ENCODE measurements at places on chromosomes 2 and 18.

- no peak for DNase-seq
These were observed 18.4 kb downstream of the KIAA2012 start for GRCh38 chr2:202091476-202091875.

DNA sequence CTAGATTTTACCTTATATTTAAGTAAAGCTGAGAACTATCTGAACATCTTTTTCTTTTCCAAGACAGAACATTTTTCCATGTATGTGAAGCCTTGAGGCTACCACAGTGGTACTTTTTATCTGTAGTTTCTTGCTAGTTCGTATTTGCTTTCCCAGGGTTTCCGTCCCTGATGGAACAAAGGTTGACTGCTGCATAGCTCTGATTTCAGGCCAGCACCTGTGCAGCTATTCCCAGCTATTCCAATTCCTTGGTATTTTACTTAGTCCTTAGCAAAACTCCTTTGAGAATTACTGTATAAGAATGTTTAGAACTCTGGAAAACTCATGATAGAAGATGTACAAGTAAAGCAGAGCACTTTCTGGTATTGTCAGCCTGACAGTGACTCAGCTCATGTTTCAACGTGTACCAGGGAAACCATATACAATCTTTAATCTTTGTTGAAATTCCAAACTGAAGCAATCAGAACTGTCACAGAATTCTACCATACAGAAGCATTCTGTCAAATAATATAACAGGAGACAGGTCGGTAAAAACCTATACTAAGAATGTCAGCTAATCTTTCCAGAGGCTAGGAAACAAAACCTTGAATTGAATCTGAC is 162.2 kb downstream of the PKP4 start:
- DNase-seq = no peak

GRCh38 chr2:127954857-127955256 is 69.1 kb upstream of the AMMECR1L start:
- no peak for DNase-seq

DNA sequence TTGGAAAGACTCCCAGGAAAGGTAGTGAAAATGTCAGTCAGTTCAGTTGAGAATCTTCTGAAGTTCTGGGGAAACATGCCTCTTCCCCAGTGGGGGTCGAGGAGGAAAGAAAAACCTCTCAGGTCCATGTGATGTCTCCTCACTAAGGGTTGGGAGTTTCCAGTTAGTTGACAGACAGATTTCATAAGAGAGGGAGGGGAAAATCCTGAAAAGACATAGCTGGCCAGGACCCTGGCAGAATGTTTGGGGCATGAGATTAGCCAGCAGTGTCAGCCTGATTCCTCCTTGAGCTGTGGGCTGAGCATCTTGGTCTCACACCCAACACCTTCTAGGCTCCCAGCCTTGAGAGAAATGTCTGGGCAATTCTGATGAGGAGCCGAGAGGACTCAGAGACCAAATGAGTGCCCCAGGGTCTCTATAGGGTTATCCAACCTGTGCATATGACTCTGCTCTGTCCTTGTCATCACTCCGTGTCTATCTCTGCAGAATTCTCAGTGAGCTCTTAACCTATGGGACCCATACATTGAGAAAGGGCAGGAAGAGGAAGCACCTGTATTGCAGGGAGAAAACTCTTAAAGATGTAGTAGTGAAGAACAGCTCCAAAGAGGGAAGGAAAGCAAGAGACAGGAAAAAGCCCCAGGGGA is 13.9 kb downstream of the BMP10 start:
- DNase-seq = no peak

DNA sequence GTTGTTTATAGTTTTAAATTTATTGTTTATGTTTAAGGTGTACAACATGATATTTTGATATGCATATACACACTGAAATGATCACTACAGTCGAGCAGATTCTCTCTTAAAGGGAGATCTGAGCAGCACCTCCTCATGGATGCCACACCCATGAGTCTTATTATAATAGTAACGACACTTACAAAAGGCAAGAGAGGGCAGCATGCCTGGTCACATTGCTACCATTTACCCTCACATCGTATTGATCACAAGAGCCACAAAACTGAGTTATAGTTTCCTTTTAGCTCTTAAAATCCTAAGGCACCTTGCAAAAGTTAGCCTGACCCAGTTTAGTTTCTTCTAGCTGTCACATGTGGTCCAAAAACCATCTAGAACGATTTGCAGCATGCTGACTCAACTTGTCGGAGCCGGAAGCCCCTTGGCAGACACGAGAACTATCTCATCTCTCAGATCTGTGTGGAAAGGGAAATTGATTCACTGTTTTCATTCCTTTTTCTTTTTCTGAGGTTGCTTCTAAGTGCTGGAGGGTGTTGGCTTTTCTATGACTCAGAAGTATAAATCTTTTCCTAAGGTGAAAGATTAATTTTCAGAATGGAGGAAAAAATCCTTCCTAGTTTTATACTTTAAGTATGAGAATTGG is 85.3 kb downstream of the CDC42EP3 start:
- DNase-seq = peak; percentile 67

GRCh38 chr2:180849851-180850250 is 130.6 kb upstream of the UBE2E3 start:
- no peak for DNase-seq

GRCh38 chr2:132489150-132489549 is 72.5 kb downstream of the GPR39 start:
- no peak for DNase-seq

GRCh38 chr2:195656161-195656858 is 716 bp upstream of the SLC39A10 start:
- DNase-seq = no peak

- no peak for DNase-seq
These were observed 314.1 kb upstream of the THUMPD2 start for GRCh38 chr2:40093021-40093675.

DNA sequence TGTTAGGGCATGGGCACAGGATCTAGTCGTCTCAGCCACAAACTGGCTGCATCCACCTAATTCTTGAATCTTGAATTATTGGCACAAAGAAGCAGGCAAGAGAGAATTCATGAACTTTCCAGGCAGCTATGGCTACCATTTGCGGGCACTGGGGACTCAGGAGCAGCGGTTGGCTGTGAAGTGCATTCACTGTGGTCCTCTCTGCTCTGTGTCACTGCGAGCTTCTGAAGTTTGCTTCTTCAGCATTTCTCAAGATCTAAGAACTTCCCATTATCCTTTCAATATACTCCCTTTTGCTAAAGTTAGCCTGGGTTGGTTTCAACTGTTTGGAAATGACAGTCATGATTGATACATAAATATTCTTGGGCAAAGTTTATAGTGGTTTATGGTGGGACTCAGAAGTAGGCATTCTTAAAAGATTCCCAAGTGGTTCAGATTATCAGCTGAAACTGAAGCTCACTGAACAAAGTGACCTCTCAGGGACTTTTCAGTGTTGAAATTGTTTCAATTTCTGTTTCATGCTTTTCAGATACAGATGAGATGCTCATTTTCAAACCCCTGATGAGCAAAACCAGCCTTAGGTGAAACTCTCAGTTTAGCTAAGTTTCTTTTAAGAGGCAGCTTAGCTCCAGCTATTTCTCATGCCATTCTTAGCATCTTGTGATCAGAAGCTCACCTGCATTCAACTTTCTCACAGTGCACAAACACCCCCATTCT is 1258.3 kb upstream of the GYPC start:
- DNase-seq = no peak

GRCh38 chr2:175640655-175641054 is 361.4 kb downstream of the LNPK start:
- DNase-seq = no peak

- no peak for DNase-seq
These were observed 87.0 kb downstream of the HDAC4 start for GRCh38 chr2:239313776-239314175.

GRCh38 chr18:75164479-75164878 is 44.5 kb downstream of the PTGR3 start:
- no peak for DNase-seq

DNA sequence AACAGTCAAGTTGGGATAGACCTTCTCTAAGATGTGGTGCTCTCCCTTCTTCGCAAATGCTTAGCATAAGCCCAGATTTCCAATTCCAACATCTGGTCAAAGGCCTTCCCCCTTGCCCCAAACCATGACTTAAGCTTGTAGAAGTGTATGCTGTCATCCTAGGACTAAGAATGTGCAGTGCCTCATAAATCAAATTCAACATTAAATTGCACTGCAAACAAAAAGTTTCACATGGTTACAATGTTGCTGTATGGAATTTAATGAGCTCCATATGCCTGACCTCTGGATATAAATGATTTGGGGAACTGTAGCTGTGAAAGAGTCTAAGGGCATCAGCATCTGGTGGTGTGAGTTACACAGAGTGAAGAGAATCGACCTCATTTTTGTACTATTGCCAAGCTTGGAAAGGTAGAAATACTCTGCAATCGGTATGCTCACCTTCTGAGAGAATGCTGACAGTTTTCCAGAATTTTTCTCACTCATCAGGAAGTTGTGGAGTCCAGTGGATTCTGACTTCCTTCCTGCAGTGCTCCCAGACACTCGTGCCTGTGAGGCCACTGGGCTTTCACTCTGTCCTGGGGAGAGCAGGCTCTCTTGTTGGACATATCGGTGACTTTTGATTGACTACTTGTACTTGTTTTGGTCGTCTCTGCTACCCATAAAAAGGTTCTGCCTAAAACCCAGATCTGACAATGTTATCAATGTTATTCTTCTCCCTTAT is 40.6 kb downstream of the FASTKD2 start:
- no peak for DNase-seq

- no peak for DNase-seq
These were observed 298.7 kb upstream of the COL3A1 start for GRCh38 chr2:188675391-188676009.

- no peak for DNase-seq
These were observed 18.9 kb downstream of the TGIF1 start for GRCh38 chr18:3468833-3469232.

DNA sequence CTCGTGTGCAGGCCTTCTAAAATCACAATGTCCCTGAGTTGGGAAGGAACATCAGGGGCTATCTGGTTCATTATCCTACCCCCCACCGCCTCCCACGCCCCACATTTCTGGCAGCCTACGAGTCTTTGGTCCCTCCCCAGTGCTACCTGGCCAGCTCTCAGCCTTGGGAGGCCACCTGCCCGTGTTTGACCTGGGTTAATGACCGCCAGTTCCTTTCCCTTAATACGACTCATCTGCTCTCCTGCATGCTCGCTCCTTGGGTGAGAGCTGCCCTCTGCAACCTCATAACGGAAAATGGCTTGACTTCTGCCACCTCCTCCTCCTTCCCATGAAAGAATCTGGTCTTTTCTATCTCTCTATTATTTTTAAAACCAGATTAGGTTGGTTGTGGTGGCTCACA is 112.5 kb downstream of the NEDD4L start:
- DNase-seq = no peak

GRCh38 chr2:240787521-240788472 is 32.2 kb downstream of the KIF1A start:
- DNase-seq = no peak

All from activated gamma-delta T cell treated with Interleukin-2 at 50 U/mL for 16 hours (primary cell).